Pulmonary artery endothelial cell (primary cell): ENCODE measurements at places on chromosomes 7 and 10.
A peak's percentile ranks its signal among the peaks of the same experiment; 100 is the strongest.

DNA sequence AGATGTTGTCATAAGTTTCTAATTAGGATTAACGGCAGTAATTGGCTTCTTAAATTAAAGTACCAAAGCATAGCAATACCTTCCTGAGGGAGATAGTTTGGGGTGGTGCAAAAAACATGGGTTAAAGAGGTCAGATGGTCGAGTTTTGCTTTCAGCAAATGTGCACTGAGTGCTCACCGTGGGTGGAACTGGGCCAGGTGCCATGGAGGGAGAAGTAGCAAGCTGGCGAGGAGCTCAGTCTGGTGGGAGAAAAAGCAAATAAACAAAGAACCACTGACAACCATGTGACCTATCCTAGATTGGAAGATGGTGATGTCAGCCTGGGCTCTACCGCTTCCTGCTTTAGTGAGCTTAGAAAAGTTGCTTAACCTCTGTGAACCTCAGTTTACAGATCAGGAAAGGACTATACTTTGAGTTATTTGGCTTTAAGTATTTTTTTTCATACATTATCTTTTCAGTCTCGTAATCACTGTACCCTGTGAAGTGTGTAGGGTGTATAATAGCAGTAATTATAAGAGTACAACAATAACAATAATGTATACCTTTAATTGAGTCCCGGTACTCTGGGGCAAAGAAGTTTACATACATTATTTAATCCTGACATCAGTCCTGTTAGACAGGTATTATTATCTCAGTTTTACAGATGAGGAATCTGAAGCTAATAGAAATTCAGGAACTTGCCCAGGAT, 69.0 kb upstream of the PDCD4 start:
- DNase-seq = peak; percentile 35

DNA sequence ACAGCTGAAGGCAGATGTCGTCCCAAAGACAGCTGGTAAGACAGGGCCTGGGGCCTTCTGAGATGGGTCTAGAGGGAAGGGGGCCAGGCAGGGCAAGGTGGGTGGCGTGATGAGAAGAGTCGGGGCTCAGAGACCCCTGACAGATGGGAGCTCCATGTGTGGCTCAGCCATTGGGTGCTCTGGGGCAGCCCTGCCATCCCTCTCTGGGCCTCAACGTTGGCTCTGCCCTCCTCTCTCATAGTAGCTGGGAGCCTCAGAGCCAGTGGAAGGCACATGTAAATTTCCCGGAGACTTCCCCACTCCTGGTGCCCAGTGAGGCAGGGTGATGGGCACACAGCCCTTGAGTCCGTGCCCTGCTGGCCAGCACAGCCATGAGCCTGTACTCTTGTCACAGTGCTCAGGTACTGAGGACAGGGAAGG, 1.8 kb downstream of the PPIF start:
- DNase-seq = no peak

GRCh38 chr7:120475994-120476393, 203.0 kb downstream of the KCND2 start:
- no peak for DNase-seq

- no peak for DNase-seq
Measured at GRCh38 chr7:29042824-29043231, 84.7 kb upstream of the TRIL start.

- DNase-seq = peak; percentile 33
Measured at GRCh38 chr10:116891208-116891607, 41.9 kb downstream of the ENO4 start.

DNA sequence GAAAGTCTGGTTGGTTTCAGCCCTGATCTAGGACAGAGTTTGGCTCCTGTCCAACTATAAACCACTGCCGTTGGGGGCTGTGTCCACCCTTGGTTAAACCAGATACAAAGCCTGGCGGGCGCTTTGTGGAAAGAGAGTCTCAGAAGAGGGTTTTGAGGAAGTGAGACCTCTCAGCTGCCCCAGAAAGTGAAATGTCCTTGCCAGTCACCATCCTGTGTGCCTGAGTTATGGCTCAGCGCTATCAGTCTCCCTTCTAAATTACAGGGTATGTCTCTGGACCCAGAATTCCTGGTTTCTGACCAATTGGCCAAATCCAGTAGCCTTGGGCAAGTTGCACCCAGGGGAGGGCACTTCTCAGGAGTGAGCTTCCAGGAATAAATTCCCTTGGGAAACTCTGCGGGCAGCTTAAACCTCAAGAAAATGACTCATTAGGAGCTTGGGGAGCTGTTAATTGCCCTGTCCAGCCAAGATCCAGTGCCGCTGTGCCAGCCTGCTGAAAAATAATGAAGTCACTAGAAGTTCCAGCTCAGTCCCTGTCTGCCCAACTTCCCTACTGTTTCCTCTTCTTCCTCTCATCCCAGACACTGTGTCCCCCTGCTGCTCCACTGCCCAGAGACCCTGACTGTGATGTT, 66.7 kb upstream of the PDZD8 start:
- DNase-seq = no peak

DNA sequence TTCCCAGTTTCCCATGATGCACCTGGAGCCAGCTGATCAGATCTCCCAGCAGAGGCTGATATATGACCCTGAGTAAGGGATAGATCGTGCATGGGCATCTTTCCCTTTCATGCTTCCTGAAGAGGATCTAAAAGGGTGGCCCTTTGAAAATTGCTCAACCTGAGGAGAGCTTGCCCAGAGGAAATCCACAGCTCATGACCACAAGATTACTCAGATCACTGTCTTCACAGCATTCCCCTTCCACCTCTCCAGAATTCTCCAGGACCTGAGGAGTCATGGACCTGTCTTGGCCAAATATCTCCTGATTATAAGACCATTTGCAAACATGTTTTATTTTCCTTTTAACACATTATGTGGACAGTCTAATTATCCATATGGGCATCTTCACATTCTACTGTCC, 328.1 kb downstream of the LHFPL3 start:
- DNase-seq = no peak

GRCh38 chr10:78434886-78435285, 401.2 kb downstream of the RPS24 start:
- no peak for DNase-seq

GRCh38 chr7:133937786-133938185, 189.4 kb upstream of the LRGUK start:
- DNase-seq = no peak

DNA sequence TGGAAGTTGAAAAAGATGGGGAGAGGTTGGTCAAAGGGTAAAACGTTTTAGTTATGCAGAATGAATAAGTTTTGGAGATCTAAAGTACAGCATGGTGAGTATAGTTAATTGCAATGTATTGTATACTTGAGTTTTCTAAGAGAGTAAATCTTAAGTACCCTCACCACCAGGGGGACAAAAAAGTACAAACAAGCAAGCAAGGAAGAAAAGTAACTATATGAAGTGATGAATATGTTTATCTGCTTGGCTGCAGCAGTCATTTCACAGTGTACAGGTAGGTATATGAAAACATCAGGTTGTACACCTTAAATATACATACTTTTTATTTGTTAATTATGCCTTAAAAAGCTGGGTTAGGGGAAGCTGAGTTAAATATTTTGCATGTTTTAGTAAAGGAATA, 157.3 kb downstream of the PCLO start:
- DNase-seq = no peak
